ENCODE measurements at places on chromosomes 16 and 17.

- peak; percentile 30 for DNase-seq
These were observed 448 bp downstream of the STAT5B start for GRCh38 chr17:42275527-42276358.

DNA sequence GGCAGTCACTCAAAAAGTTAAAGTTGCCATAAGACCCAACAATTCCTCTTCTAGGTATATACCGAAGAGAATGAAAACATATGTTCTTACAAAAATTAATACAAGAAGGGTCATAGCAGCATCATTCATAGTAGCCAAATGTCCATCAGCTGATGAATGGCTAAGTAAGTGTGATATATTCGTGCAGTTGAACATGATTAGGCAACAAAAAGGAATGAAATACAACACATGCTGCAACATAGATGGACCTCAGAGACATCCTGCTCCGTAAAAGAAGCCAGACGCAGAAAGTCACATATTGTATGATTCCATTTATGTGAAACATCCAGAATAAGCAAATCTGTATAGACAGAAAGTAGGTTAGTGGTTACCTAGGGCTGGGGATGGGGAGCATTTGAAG, 229.4 kb upstream of the CACNG5 start:
- DNase-seq = no peak

DNA sequence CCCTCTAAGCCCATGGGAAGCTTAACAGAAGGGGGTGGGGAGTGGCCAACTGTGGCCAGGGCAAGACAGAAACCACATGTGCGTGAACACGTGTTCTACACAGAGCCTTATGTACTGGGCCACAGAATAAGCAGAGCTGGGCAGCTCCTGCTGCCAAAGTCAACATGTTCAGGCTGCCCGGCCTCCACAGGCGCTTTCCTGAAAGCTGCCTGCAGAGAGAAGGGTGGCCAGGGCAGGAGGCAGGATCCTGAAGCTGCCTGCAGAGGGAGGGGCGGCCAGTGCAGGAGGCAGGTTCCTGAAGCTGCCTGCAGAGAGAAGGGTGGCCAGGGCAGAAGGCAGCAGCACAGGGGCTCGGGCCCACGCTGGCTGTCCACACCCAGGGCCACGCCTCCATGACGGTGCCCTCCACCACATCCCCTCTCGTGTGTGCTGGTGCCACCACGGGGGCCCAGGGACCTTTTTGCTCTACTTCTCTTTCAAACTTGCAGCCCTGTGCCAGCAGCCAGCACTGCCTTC, 79.5 kb downstream of the ANKRD11 start:
- no peak for DNase-seq

- no peak for DNase-seq
These were observed 58.3 kb downstream of the TNRC6C start for GRCh38 chr17:78016852-78017251.

- DNase-seq = no peak
These were observed 160.1 kb upstream of the CDH5 start for GRCh38 chr16:66206363-66206762.

DNA sequence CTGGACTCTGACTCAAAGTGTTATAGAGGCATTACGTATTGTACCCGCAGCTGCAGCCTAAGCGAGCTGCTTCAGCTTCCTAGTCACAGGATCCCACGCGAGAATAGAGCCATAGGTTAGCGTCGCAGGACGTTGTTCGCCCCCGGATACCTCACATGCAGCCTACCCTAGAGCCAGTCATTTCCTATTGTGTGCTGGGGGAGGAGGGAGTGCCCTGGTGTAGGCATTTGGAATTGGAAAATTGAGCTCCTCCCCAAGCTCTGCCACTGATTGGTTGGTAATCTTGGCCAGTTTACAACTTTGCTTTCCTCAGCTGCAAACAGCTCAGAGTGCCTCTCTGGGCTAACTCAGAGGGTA, 530 bp downstream of the NAA60 start:
- DNase-seq = no peak

DNA sequence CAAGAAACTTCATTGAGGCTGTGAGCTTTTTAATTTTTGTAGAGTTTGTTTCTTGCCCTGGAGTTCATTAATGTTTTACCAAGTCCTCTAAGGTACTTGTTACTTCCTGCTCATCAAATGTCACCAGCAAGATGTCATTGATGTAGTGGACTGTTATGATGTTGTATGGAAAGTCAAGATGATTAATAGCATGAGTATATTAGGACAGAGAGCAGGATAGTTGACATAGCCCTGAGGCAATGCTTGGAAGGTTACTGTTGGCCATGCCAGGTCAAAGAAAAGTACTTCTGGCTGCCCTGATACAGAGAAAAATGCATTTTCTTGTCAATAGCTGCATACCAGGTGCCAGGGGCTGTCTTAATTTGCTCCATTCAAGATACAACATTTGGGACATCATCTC, 6.7 kb downstream of the KRTAP1-5 start:
- no peak for DNase-seq

DNA sequence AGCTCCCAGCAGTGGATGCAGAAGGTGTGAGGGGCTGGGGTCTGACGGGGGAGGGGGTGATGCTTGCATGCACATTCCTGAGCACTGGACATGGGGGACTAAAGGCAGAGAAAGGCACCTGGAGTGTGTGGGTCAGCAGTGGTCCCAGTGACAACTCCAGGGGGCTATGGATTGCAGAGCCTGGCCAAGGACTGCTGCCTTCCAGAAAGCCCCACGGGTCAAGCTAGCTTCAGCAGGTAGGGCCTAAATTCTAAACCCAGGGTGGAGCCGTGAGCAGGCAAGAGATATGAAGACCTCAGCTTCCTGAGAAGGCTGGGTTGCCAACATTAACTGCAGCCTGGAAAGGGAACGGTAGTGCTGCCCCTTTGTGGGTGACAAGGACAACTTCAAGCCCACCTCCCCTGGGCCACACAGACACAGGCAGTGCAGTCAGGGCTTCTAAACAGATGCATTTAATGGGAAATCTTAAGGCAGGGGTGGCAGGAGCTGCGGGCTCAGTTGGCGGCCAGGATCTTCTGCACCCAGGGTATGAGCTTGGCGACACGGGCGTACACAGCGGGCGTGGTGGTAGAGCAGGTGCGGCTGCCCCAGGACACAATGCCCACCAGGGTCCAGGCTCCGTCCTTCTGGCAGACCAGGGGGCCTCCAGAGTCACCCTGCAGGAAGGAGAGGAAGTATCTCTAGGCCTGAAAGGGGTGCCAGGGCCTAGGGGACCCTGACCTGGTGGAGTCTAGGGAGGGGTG, 3.1 kb downstream of the CTRB2 start:
- DNase-seq = no peak

DNA sequence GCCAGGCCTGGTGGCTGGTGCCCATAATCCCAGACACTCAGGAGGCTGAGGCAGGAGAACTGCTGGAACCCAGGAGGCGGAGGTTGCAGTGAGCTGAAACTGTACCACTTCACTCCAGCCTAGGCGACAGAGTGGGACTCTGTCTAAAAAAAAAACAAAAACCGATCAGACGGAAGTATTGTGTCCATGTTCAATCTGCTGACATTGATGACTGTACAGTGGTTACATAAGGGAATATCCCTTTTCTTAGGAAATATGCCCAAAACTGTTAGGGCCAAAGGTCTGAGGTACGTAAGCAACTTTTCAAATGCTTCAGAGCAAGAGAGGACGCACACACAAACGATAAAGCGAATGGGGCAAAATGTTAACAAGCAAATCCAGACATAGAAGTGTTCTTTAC, 69.8 kb upstream of the DNAH17 start:
- no peak for DNase-seq

DNA sequence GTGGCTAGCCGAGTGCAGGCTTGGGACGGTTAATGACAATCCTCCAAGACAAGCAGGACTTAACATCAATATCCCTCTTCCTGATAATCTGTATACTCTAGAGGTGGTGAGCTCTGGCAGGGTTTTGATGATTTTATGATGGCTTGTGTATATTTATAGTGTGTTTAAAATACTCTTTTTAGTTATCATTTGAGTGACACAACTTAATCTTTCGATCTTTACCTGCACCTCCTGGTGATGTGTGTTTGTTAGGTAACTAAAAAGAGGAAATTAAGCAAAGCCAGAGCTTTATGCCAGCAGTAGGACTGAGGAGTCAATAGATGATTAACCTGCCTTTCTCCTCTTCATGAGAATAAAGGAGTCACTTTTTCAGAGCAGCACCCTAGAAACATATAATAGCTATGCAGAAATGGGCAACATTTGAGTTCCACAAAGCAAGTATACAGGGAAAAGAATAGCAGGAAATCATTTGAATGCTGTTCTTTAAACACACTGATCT, 210.5 kb downstream of the IRX3 start:
- DNase-seq = no peak

- no peak for DNase-seq
These were observed 1226.0 kb downstream of the CDH8 start for GRCh38 chr16:60810250-60810649.

- DNase-seq = no peak
These were observed 16.4 kb downstream of the GJD3 start for GRCh38 chr17:40348136-40348504.

GRCh38 chr16:90057738-90058173, 19.4 kb downstream of the PRDM7 start:
- DNase-seq = peak; percentile 35

DNA sequence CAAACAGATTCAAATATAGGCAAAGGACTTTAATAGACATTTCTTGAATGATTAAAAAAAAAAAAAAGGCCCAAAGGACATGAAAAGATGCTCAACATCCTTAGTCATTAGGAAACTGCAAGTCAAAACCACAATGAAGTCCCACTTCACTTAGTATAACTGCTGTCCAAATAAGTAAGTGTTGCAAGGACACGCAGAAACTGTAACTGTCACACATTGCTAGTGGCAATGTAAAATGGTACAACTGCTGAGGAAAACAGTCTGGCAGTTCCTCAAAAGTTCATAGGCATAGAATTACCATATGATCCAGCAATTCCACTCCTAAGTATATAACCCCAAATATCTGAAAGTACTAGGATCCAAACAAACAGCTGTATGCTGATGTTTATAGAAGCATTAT, 112.7 kb downstream of the BRIP1 start:
- peak; percentile 90 for DNase-seq

DNA sequence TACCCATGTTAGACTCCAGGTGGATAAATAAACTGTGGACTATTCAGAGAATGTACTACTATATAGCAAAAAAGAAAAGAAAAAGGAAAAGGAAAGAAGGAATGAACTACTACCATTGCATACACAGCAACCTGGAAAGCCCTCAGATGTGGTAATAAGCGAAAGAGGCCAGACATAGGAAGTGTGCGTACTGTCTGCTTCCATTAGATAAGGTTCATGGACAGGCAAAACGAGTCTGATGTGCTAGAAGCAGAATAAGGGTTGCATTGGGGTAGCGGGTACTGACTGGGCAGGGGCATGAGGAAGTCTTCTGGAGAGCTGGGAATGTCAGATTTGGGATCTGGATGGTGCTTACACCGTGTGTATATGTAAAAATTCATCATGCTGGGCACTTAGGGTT, 21.8 kb downstream of the CLEC16A start:
- no peak for DNase-seq

All from Kasumi-1 (cell line).